IMR-90 (cell line): ENCODE measurements at places on chromosomes 12 and 14. TPM values are rescaled to one million over a fixed set of nuclear protein-coding genes. Genes with fewer than 3 reads are reported as not detected.

ADGRD1 gene
- polyA plus RNA-seq = not detected in 2 replicates

CD69 gene
- polyA plus RNA-seq = not detected in 2 replicates

SLCO1B1 gene
- polyA plus RNA-seq = not detected in 2 replicates

CD163L1 gene
- polyA plus RNA-seq = 0.50 and 0.53 TPM in 2 replicates

AMDHD1 gene
- not detected in 2 replicates for polyA plus RNA-seq

RD3L gene
- polyA plus RNA-seq = not detected in 2 replicates

PLA2G1B gene
- polyA plus RNA-seq = not detected in 2 replicates

YAF2 gene
- 7.9 and 8.1 TPM in 2 replicates for polyA plus RNA-seq

SLC22A17 gene
- polyA plus RNA-seq = 35.6 and 36.0 TPM in 2 replicates

GRCh38 chr12:122250536-122250935 is 15.8 kb downstream of the VPS33A start:
- DNase-seq = no peak

DNA sequence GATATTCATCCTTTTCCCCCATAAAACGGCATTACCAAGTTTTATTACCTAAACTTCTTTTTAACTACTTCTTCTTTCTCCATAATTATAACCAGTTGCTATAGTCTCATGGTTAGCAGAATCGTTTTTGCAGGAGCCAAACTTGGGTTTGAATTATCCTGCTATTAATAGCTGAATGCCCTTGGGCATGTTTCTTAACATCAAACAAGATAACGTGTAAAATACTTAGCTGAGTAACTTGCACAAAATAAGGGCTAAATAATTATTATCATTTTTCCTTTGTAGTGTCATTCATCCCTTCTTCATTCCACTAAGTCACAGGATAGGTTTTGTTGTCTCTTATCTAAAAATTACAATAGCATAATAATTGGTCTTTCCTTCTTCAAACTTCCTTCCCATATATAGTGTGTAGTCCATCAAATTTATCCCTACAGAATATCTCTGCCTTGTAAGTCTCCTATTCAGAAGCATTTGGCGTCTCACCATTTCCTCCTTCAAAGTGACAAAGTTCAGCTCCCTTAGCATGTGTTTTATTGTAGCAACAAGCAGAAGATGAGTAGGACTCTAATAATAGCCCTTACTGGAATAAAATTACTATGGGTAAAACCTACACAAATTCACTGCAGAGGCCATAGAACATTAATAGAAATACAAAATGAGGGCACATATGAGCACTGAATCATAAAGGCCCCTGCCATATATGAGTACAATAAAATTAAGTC is 63.8 kb downstream of the FAR2 start:
- DNase-seq = no peak

- no peak for DNase-seq
Measured at GRCh38 chr12:131129839-131130238, 176.1 kb downstream of the ADGRD1 start.

GRCh38 chr12:71162832-71163763 is 5.3 kb upstream of the TSPAN8 start:
- no peak for DNase-seq

DNA sequence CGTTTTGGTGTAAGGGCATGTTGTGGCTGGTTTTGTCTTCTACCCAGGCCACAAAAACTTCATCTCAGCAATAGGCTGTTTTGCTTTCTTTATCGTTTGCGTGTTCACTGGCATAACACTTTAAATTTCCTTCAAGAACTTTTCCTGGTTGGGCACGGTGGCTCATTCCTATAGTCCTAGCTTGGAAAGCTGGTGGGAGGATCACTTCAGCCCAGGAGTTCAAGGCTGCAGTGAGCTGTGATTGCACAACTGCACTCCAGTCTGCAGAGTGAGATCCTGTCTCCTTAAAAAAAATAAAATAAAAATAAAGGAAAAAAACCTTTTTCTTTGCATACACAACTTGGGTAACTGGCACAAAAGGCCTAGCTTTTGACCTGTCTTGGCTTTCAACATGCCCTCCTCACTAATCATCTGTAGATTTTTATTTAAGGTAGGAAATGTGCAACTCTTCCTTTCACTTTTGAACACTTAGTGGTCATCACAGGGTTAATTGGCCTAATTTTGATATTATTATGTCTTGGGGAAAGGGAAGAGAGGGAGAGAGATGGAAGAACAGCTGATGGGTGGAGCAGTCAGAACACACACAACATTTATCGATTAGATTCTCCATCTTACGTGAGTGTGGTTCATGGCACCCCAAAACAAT is 78.9 kb upstream of the PSMA6 start:
- DNase-seq = no peak

DNA sequence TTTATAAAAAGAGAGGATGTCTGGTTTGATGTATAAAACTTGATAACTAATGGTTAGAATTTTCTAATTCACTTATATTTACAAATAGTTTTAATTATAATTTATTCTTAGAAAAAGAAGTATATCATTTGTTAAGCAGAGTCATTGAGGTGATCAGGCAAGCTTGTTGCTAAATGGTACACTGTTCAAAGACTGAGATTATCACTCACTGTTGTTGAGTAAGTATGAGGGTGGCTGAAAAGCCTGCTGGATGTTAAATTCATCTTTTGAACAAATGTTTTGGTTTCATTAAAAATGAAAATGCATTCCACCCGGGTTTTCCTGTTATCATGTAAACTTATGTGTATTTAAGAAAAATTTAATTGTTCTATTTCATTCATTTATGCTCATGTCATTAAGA is 451.8 kb downstream of the ADAMTS20 start:
- DNase-seq = no peak

- no peak for DNase-seq
Measured at GRCh38 chr14:37870170-37870569, 274.7 kb downstream of the TTC6 start.

- DNase-seq = peak; percentile 82
Measured at GRCh38 chr14:102272392-102272791, 32.6 kb downstream of the MOK start.

DNA sequence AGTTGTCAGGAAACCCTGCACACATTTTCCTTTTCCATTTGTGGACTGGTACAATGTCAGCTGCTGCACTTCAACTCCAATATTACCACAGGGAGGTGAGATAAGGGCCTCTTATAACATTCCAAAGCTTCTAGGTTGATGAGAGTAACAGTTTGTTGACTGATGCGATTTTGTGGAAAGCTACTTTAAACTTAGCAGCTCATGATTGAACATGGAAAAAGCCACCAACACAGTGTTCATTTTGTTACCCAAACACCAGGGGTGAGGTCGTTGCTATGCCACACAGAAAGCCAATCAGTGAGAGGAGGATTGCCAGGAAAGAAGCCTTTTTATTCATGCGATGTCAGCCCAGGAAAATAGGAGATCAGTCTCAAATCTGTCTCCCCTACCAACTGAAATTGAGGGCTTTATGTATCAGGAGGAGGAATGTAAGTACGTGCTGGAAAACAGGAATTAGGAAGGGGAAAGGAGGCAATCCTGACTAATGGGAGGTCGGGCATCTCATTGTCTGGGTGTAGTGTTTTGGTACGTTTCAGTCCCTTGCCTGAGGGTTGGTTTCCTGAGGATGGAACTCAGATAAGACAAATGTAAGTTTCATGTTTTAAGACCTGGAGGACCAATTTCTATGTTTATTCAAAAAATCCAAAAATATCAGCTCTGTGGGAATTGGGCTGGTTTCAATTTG is 92.7 kb upstream of the PLEKHA5 start:
- DNase-seq = peak; percentile 39

DNA sequence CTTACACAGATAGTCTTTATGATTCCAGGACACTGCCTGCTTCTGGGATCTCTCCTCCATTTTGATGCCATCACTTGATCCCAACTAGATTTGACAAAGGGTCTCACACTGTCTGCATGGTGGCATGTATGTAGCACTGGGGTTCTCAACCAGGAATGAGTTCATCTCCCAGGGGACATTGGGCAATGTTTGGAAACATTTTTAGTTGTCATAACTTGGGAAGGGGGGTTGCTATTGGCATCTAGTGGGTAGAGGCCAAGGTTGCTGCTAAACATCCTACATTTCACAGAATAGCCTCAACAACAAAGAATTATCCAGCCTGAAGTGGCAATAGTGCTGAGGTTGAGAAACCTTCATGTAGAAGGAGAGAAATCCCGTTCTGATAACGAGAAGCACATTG is 376.2 kb downstream of the DPF3 start:
- DNase-seq = no peak

DNA sequence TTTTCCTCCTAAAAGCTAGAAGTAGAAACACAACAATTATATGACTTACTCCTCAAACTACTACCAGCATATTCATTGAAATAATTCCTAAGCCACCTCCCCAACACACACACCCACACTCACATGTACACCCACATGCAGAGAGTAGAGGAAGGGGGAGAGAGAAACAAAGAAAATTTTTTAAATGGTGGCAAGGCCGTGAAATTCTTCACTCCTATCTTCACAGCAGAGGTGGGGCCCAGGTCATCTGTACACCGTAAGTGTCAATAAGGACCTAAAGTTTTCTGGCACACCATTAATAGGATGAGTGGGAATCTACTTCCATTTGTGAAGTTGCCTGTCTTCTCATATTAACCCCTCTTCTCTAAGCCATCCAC is 73.9 kb upstream of the EGLN3 start:
- DNase-seq = no peak

- DNase-seq = peak; percentile 34
Measured at GRCh38 chr12:94714378-94715114, 64.2 kb upstream of the TMCC3 start.

DNA sequence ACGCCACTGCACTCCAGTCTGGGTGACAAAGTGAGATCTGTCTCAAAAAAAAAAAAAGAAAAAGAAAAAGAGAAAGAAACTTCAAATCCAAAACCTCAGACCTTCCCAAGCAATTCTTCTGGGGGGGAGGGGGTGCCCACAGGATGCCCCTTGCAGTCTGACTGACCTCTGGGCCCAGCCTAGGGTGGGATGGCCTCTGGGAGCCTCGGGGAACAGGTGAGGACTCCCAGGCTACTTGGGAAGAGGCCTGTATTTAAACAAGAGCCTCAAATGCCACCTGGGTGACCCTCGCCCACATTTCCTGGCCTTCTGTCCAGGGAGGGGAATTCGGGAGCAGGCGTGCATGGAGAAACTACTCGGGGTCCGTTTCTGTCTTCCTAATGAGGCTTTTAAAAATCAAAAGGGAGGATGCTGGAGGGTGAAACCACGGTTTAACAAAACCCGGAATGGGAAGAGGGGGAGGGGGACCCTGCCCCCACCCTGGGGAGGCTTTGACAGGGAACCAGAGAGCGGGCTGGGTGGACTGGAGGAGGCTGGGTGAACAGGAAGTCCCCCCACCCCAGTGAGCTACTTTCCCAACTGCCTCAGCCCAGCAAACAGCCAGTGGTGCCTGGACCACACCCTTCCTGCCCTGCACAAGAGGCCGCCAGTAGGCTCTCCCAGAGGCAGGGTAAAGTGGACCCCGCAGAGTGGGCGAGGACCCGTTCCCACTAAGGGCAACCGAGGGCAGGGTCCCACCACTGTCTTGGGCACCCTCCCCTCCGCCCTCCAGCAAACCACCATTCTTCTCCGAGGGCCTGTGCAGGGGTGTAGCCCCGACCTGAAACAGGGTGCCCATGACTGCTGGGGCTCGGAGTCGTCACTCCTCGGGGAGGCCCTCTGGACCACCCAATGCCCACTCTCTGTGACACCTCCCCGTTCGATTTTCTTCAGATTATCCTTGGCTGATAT is 1.5 kb upstream of the FBRSL1 start:
- no peak for DNase-seq

DNA sequence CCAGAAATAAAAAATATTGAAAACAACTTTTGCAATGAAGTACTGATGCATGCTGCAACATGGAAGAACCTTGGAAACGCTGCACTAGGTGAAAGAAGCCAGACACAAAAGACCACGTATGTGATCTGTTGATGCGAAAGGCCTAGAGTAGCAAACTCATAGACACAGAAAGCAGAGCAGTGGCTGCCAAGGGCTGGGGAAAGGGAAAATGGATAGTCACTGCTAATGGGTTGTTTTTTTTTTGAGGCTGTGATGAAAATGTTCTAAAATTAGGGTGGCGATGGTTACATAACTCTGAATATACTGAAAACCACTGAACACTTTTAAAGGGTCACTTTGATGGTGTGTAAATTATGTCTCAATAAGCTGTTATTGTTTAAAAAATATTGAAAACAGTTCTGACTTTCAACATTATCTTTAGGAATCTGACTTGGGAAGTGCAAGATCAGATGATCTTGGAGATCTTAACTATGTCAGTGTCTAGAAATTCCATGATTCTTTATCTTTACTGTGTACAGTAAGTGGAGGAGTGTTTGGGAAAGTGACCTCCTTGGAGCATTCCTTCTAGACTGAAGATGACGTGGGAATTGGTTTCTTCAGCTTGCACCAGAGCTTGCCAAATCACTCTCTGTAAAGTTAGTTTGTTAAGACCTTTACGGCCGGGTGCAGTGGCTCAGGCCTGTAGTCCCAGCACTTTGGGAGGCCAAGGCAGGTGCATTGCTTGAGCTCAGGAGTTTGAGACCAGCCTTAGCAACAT is 12.4 kb downstream of the MLXIP start:
- peak; percentile 99 for DNase-seq

GRCh38 chr12:113318046-113318656 is 16.8 kb downstream of the SLC8B1 start:
- DNase-seq = no peak

GRCh38 chr12:13340149-13340548 is 143.6 kb downstream of the EMP1 start:
- no peak for DNase-seq

GRCh38 chr12:20274008-20274407 is 94.3 kb upstream of the PDE3A start:
- DNase-seq = no peak

- peak; percentile 3 for DNase-seq
Measured at GRCh38 chr12:7797698-7798398, 8.6 kb downstream of the NANOG start.

- DNase-seq = no peak
Measured at GRCh38 chr12:6376870-6377666, 1.7 kb upstream of the SCNN1A start.

GRCh38 chr12:64566831-64567517 is 43.3 kb upstream of the RASSF3 start:
- no peak for DNase-seq
